ENCODE measurements at places on chromosomes 5 and 9.

- DNase-seq: peak; percentile 63
Observed at GRCh38 chr9:136978073-136978864, 965 bp downstream of the PTGDS start.

DNA sequence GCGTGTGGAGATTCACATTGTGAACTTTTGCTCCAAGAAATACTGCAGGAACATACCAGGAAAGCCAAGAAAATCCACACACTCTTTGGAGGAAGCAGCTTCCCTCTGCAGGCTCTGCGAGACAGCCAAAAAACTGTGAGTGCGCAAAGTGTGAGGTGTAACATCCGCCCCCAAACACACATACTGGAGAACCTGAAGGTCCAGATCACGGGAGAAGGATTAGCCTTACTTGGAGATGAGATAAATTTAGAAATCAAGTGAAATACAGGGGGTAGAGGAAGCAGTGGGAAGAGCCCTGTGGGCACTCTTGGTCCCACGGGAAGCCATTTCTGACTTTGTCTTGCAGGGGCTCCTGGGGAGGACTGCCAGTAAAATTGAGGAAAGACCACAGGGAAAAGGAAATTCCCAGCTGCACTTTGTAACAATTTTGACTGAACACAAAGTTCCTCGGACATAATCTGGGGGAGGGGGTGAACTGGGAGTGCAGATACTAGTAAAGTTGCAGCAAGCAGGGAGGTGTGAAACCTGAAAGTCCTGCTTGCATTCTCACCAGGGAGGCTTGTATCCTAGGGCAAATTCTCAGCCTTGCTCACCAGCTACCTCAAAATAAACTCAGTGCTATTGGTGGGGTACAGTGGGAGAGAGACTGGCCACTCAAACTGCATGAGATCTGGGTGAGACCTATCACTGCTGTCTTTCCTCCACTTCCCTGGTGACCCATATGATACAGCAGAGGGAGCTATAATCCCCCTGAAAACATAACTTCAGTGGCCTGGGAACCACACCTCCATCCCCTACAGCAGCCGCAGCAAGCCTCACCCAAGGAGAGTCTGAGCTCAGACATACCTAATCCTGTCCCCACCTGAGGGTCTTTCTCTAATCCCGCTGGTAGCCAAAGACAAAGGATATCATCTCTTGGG, 109.1 kb downstream of the ALDH1A1 start:
- DNase-seq: no peak

DNA sequence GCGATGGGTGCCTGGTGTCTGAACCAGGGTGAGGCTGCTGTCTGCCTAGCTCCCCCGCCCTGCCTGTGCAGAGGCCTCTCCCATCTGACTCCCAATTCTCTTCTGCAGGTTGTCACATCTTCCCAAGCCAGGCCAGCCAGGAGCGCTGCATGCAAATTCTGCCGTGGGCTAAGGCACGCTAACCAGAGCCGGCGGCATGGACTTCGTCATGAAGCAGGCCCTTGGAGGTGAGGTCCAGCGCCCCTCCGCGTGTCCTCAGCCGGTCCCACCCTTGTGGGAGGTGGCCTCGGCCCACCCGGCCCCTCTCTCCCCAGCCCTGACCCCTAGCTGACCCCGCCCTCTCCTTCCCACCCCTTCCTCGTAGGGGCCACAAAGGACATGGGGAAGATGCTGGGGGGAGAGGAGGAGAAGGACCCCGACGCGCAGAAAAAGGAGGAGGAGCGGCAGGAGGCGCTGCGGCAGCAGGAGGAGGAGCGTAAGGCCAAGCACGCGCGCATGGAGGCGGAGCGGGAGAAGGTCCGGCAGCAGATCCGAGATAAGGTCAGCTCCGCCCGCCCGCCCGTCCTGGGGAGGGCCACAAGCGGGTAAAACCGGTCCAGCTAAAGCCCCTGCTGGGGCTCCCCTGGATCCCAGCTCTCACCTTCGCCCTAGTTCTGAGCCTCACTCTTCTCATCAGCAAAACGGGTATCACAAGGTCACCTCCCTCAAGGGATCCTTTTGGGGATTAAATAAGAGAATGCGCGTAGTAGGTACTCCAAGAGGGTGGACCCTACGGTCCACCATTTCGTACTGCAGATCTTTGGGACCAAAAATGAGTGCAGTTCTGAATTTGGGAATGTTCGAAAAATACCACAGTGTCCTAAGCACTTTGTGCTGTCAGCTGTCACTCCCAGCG, 7.4 kb downstream of the CPLX2 start:
- no peak for DNase-seq

DNA sequence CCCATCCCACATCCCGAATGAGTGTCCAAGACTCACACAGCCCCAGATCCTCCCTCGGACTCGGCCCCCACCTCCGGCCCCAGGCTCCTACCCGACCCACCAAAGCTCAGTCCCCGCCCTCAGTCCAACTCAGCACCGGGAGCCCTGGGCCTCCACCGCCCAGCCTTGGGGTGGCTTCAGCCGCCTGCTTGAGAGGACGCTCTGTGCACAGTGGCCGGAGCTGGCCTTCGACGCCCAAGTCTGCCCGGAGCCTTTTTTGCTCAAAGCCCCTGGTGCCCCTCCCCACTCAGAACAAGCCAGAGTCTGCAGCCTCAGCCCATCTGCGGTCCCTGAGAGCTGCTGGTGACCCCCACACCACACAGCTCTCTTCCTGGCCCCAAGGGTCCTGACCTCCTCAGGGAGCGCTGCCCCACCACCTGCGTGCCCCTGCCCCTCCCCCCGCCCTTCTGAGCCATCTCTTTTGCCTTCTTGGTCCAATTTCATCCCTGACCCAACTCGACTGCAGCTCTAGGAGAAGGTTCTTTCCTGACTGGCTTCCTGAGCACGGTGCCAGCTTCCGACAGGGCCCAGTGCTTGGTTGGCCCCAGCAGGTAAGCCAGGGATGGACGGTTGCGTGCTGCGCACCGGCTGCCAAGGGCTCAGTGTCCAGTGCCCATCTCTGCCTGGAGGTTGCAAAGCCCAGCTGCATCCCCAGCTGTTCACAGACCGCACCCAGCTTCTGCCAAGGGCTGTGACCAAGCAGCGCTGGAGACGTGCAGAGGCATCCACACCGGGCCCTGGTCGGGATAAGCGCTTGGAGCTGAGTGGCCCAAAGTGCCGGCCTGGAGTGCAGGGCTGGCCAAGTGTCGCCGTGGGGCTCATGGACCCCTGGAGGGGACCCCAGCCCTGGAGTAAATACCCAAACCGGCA, 27.7 kb upstream of the NSMF start:
- DNase-seq: no peak

DNA sequence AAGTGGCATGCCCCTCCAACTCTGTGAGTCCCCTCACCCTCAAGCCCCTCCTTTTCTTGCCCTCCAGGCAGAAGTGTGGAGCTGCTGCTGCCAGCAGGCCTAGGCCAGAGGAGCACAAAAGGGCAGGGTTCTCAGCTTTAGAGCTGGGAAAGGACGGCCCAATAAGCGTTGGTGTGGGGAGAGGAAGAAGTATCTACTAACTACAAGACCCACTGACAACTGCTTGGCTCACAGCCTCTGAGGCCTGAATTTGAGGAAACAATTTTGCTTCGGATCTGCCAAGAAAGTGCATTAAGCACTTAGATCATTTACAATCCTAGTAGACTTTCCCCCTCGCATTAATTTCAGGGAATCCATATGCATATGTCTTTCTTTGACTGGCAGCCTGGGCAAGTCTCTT, 179.4 kb downstream of the SNX18 start:
- DNase-seq: no peak

DNA sequence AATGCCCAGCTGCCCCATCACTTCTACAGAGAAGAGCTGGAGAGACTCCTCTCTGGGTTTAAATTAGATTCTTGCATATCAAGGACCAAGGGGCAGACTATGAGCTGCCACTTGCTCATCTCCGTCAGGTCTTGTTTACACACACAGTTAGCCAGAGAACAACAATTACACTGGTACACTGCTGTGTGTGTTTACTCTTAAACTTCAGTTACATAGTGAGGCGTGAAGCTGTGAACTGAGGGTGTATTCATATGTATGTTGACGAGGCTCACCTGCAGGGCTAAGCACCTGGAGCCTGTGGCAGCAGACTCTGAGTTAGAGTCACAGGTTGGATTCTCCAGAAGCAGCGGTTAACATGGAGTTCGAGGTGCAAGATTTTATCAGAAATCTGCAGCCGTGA, 155.4 kb upstream of the ANKH start:
- no peak for DNase-seq

- no peak for DNase-seq
Observed at GRCh38 chr5:84436866-84437265, 52.2 kb upstream of the EDIL3 start.

- DNase-seq: no peak
Observed at GRCh38 chr9:136853596-136854112, 1.5 kb downstream of the MAMDC4 start.

- DNase-seq: no peak
Observed at GRCh38 chr5:132628814-132629213, 29.2 kb upstream of the IL13 start.
